Mammary epithelial cell (primary cell): ENCODE measurements at places on chromosomes 2 and 18.

GRCh38 chr2:119264781-119265692 lies 41.4 kb downstream of the STEAP3 start:
- peak; percentile 53 for DNase-seq

GRCh38 chr2:201734111-201734510 lies 35.7 kb upstream of the MPP4 start:
- no peak for DNase-seq

- DNase-seq, result no peak
Observed at GRCh38 chr2:128249555-128249954, 69.1 kb downstream of the HS6ST1 start.

- peak; percentile 61 for DNase-seq
Observed at GRCh38 chr2:190947711-190948251, 66.2 kb downstream of the STAT1 start.

DNA sequence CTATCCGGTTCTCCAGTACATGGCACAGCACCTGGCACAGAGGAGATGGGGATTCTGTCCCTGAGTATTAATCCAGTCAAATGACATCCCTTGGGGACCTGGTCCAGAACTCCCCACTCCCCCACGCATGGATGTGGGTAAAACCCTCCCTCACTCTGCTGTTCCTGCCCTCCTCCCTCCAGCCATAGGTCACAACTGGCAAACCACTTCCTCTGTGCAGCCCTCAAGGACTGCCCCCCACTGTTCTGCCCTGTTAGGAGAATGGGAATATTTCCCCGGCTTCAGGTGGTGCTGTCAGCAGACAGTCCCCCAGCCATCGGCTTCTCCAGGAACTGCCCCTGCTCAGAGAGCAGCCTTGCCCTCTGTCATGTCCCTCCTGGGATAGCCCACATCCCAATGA lies 1.5 kb upstream of the TFCP2L1 start:
- DNase-seq, result no peak

GRCh38 chr2:223486751-223487150 lies 115.4 kb downstream of the SCG2 start:
- no peak for DNase-seq

- DNase-seq, result no peak
Observed at GRCh38 chr2:190563646-190564045, 29.1 kb upstream of the NEMP2 start.

DNA sequence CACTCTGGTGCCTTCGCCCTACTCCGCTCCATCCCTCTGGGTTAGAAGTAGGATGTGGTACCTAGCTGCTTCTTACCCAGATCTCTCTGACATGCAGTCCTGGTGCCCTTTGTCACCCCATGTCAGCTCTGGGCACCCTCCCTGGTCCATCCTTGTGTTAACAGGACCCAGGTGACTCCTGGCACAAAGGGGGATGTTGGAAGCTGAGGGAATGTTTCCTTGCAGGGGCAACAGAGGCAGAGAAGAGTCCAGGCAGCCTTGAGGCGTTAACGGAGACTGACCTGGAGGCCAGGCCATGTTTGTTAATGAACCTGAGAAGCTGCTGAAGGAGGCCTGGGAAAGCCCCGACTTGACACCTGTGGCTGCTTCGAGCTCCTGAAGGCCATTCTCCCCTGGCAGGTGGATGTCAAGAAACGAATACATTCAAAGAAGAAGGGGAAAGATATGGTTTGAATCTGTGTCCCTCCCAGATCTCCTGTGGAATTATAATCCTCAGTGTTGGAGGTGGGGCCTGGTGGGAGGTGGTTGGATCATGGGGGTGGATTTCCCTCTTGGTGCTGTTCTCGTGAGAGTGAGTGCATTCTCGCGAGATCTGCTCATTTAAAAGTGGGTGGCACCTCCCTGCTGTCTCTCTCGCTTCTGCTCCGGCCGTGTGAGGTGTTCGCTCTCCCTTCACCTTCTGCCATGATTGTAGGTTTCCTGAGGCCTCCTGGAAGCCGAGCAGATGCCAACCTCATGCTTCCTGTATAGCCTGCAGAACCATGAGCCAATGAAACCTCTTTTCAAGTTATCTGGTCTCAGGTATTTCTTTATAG lies 31.4 kb downstream of the NPPC start:
- no peak for DNase-seq

DNA sequence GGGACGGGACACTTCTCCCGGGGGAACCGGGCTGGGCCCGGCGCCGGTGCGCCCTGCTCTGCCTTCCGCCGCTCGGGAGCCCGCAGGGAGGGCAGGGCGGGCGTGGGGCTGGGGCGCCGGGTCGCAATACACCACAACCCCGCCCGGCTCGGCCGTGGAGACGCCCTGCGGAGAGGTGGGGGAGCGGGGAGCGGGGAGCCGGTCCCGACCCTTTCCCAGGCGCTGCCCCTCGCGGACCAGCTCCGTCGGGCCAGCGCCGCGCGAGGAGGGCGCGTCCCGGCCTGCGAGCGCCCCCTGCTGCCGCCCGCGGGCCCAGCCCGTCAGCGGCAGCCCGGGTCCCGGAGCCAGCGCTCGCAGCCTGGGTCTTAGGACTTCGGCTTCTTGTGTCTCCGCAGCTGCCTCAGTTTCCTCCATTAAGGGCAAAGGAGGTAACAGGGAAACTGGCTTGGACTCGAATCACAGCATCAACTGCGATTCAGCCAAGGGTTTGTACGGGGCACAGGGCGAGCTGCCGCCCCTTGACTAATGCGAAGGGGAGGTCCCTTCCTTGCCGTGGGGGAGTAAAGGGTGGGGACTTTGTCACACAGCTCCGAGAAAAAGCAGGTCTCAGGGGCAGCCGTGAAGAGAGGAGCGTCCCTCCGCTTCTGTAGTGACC lies 635 bp upstream of the ADRA2B start:
- DNase-seq, result peak; percentile 53

DNA sequence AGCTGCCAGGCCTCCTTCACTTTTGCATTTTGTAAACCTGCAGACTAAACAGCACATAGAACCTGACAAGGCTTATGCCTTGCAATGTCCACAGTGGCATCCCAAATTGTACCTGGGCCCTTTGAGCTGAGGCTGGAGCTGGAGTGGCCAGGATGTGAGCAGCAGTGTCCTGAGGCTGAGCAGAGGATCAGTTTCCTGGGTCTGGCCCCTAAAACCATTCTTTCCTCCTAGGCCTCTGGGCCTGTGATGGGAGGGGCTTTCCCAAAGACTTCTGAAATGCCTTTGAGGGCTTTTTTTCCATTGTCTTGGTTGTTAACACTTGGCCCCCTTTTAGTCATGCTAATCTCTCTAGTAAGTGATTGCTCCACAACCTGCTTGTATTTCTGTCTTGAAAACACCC lies 32.8 kb downstream of the FSIP2 start:
- no peak for DNase-seq

DNA sequence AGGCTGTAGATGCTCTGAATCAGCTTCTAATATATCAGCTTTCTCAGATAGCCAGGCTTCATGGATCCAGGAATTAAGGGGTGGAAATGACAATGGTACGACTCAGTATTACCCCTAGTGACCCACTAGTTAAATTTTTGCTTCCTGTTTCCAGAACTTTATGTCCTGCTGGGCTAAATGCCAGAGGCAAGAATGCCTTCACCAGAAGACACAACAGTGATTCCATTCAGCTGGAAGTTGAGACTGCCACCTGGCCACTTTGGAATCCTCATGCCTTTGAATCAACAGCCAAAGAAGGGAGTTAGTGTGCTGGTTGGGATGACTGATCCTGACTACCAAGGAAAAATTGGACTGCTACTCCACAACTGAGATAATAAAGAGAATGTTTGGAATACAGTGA lies 239.1 kb downstream of the ASXL3 start:
- peak; percentile 55 for DNase-seq

GRCh38 chr2:192159208-192159607 lies 35.5 kb downstream of the TMEFF2 start:
- DNase-seq, result no peak
